ENCODE measurements at places on chromosomes 3 and 15.

DNA sequence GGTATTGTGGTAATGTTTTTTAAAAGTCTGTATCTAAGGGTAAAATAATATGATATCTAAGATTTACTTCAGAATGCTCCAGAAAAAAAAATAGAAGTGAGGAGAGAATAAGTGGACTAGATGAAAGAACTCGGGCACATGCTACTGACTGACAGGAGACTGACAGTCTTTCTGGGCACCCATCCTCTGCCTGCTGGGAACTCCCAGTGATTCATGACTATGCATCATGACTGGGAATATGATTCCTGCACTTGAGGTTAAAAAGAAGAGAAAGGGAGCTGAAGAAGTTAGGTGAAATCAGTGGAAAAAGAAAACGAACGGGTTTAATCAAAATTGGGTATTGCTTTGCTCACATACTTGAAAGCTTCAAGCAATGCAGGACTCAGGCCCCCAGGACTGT is 35.7 kb upstream of the SPSB4 start:
- no peak for DNase-seq

- DNase-seq, result no peak
These were observed 949.0 kb upstream of the SEMA6D start for GRCh38 chr15:46768287-46768686.

DNA sequence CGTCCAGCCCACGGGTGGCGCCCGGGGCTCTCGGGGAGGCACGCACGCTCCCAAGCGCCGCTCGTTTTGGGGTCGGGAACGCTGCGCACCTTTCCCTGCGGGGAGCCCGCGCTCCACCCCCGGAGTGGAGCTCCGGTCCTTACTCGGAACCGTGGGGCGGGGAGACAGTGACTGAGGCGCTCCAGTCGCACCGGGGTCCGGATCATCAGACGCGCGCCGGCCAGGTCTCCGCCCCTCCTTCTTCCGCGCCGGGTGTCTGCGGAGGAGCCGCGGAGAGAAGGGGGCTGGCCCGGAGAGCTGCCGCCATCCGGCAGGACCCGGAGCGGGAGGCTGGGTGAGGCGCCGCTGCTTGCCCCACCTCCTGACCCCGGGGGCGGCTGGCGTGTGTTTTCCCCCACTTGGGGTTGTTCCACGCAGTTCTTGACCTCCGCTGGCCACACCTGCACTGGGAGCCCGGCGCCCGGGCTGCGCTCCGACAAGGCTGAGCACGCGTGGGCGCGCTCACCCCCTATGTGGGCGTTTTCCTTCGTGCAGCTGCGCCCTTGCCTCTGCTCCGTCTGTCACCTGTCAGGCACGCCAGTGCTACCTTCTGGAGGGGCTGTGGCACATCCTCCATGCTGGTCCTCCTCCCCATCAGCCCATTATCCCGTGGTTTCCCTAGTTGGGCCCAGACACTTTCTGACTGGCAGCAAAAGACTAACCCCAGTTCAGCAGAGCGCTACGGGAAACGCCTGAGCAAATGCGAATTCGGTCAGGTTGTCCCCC is at the start of gene MCF2L2:
Gene MCF2L2, minus strand, starts transcription at position 173 of the 765 bp plus-strand sequence. CDS start 642 bp downstream, outside the sequence.
- peak; percentile 57 for DNase-seq

DNA sequence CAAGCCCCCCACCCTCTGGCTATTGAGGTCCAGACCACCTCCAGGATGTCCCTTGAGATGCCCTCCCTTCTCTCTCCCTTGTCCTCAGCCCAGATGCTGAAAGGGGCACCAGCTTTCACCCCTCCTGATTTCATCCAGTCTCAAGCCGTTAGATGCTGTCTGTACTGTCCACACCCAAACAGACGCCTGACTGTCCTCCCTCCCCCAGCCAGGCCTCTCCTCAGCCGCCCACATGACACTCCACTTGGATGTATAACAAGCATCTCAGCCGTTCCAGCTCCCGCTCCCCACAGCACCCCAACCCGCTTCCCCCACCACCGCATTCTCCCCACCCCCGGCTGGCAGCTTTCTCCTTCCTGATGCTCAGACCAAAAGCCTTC is 25.0 kb upstream of the CYP11A1 start:
- no peak for DNase-seq

DNA sequence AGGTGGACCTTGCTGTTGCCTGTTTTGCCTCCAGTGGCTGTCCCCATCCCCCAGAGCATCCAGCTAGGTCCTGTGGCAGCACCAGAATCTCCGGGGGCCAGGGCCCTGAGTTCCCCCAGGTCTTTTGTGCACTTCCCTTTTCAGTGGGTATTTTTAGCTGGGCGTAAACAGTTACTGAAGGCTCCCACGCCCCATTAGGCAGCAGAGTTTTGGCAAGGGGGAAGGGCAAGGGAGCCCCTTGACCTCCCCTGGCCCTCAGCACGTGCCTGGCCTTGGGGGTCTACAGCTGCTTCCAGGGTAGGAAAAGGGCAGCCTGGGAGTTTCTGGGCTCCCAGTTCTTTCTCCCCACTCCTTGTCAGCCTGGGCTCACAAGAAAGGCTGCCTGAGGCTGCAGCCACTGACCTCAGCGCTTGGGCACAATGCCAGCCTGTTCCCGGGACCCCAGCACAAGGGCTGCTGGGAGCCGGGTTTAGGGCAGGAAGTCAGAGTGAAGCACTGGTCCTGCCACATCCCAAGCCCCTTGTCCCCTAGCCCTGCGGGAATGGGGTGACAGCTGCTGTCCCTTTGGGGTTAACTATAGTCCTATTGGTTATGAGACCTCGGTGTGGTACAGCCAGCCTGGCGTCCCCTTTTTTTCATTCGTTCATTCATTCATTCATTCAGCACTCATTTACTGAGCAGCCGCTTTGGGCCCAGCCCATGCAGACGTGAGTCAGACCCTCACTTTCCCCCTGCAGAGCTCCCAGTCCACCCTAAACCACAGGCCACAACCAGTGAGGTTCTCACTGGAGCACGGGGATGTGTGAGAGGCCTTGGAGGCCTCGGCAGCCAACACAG is 8.4 kb downstream of the CSK start:
- no peak for DNase-seq

DNA sequence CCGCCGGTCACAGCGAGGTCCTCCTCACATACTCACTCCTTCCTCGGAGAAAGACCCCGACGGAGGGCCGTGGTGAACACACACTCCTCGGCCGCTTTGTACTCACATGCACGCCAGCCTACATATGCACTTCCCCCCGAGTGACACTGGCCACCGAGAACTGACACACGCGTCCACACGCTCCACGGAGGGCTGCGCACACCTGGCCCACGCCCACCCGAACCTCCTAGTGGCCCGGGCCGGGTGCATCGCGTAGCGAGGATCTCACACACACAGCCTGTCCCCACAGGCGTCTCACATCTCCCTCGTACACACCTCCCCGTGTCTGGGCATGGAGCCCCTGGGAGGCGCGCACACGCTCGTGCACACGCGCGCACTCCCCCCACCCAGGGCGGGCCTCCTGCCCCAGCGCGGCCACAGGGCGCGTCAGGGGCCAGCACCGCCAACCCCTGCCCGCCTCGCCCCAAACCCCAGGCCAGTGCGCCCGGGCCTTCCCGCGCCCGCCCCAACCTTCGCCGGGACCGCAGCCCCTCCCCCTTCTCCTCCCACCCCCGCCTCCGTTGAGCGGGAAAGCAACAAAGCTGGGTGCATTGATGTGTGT is 411 bp upstream of the C3orf70 start:
- DNase-seq, result no peak

DNA sequence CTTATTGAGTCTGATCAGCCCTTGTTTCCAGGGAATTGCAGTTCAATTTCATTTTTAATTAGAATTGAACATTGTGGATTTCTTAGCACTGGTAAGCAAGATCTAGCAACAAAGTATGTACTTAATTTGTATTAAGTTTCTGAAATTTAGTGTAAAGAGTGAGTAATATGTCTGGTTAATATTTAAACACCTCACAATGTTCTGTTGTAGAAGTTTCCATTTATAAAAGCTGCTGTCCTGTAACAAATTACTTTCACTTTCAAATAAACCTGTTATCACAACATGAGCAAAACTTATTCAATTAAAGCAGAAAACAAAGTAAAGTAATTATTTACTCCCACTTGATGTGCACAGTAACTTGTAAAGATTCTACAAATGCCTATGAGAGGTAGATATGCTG is 448.5 kb downstream of the NAALADL2 start:
- DNase-seq, result no peak

DNA sequence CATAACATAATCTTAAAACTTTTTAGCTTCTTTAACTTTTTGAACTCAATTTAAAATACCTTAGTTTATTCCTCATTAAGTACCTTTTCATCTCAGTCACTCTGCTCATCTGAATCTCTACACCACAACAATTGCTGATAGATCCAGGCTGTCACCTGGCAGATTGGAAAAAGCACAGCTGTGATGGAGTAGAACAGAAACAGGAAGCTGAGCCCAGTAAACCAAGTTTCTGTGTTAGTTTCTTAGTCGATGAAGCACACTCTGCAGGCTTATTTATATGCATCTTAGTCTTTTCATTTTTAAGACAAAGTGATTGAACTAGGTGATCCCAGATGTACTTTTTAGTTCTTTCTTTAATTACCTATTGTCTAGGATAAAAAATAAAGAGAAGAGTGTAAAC is 1398.0 kb upstream of the ALCAM start:
- DNase-seq, result no peak

GRCh38 chr3:29319262-29319661 is 38.4 kb downstream of the RBMS3 start:
- DNase-seq, result no peak

- no peak for DNase-seq
These were observed 85.8 kb upstream of the ARHGEF3 start for GRCh38 chr3:56887402-56888025.

DNA sequence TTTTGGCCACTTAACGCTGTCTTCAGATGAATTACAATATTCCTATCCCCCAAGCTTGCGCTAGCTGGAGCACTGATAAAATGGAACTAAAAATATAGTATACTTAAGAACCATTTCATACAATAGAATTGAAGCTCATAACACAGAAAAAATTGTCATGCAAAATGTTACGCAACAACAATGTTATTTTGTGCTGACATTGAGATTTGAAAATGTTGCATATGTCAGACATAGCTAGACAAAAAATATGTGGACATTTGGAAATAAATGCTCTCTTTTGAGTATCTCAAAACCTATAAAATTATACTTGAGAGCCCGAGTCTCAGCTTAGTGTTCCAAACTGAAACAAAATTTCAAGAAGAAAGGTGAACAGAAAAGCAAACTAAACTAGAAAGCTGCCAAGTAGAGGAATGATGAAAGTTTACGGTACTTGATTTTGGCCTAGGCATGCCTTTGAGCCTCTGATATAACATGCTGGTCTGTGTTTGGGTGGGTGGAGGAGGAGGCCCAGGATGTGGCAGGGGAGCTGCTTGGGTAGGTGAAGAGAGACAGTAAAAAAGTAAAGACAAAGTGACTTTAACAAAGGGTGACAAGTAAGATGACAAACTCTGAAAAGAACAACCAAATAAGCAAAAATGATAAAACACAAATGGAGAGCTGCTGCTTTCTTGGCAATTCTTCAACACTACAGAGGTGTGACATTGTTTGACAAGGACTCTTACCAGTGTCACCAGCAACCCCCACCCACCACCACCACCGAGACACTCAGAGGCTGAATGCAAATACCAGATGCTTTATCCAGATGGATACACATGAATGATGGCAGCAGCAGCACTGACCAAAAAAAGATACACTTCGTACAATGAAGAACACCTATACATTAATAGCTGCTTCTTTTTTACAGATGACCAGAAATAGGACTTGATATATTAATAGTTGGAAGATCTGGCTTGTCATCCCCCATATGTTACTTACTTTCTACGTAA is 129.3 kb upstream of the FEZF2 start:
- DNase-seq, result no peak

DNA sequence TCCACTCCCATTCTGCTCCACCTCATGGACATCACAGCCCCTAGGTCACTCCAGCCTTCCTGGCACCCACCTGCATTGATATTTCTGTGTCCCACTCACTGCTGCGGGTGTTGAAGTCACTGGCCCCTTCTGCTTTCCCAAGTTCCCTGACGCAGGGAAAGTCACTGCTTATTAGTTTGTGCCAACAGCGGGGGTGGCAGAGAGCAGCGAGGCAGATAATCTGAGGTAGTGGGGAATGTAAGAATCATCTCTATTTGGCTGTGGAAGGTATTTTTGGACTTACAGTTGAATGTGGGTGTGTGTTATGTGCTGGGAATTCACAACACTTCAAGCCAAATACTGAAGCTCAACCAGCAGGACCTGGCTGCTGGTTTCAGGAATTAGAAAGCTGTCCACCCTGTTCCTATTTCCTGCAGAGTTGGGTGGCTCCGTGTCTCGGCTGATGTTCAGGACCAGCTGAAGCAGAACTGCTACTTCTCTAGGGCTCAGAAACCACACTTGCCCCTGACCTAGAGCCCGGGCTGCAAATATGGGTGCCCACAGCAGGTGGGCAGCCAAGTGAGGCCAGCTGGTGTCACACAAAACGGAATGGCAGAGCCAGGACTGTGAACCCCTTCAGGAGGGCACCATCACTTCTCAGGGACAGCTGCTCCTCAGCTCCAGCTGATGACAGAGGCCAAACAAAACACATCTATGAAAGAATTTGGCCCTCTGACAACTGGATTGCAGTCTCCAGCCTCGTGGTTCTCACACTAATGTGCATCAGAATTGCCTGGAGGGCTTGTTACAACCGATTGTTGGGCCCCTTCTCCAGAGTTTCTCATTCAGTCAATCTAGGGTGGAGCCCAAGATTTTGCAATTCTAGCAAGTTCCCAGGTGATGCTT is 57.7 kb downstream of the SEMA5B start:
- DNase-seq, result no peak

GRCh38 chr3:123739754-123740153 is 144.4 kb downstream of the MYLK start:
- DNase-seq, result no peak

DNA sequence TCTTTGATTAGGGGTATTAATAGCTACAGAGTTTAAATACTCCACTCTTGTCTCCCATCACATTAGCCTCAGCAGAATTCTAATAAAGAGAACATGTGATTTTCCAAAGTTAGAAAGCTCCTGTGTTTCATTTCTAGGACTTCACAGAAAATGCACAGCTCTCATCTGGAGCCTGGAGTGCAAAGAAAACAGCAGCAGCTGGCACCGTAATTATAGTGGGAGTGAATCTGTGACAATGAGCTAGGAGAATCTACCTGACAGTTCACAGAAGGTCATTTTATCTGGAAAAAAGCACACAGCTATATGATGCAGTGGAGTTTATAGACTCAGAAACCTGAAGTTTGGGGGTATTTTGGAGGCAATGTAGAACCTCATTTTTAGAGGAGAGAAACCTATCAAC is 5.4 kb upstream of the TRIM59 start:
- no peak for DNase-seq

- DNase-seq, result no peak
These were observed 11.4 kb upstream of the GPR171 start for GRCh38 chr3:151214459-151214858.

DNA sequence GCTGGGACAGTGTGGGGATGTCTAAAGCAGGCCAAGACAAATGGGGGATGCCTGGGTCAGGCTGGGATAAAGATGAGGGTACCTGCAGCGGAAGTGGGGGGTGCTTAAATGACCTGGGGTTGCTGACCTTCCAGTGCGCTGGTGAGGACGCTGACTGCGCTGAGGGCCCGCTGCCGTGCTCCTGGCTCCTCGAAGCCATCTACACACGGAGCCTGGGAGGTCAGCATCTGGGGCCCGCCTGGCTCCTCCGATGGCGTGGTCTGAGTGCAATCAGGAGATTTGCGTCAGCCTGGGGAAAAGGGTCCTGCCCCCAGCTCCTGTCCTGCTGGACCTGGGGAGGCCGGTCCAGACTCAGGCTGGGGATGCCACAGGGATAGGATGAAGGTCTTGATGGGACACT is 50.7 kb downstream of the SCN5A start:
- DNase-seq, result no peak

GRCh38 chr3:138657508-138657907 is 48.9 kb downstream of the FAIM start:
- DNase-seq, result no peak

GRCh38 chr3:46065294-46065705 is 38.0 kb upstream of the XCR1 start:
- peak; percentile 38 for DNase-seq

GRCh38 chr3:16357186-16358121 is 92.4 kb downstream of the OXNAD1 start:
- DNase-seq, result no peak
